ENCODE measurements at places on chromosomes 5 and 9.

DNA sequence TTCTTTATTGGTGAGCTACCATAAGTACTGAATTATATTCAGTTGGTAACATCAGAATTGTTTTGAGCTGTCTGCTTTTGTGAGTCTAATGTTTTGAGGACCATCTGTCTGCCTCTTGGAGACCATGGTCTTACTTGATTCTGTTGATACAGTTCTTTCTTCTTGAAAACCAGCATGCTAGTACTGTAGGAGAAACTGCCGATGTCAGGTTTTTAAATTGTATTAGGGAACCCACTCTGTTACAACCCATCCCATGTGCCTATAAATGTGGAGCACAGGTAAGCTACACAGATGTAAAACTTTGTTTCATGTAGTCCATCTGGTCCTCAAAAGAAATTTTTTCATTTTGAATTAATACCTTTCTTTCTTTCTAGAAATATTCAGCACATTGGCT, 103.4 kb upstream of the DMRTA1 start:
- DNase-seq: no peak

DNA sequence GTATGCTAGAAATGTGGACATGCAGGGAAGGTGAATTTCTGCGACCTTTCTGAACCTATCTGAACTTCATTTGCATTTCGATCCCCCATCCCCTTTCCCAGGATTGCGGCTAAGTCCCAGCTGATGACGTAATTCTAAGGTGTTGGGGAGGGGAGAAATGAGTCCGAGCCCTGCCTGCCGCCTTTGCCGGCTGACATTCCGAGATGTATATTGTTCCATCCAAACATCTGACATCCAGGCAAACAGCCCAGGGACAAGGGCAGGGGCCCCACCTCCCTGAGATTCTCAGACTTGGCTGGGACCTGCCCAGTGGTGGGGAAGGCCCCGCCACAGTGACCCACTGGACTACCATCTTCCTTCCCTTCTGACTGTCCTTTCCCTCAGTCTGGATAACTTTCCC, 494.6 kb downstream of the ENC1 start:
- DNase-seq: no peak

DNA sequence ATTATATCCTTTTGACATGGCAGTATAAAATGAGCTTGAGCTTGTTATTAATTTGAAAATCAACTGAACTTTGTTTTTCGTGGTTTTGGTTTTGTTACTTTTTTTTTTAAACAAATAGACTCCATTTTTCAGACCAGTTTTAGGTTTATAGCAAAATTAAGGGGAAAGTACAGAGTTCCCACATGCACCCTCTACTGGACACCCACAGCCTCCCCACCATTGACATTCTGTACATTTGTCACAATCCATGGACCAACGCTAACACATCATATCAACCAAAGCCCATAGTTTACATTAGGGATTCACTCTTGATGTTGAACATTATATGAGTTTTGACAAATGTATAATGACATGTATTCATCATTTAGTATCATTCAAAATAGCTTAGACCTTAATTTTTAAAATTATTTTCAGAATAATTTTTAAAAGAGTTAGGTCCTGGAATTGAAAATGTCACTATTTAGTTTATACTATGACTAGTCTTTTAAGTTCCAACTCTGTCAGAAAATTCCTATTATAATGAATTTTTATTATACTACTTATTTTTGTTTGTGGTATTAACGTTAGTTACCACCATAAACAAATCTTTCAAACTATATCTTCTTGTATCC, 35.3 kb upstream of the JMY start:
- peak; percentile 21 for DNase-seq

GRCh38 chr9:115250621-115251032, 132.7 kb upstream of the TNC start:
- peak; percentile 37 for DNase-seq

DNA sequence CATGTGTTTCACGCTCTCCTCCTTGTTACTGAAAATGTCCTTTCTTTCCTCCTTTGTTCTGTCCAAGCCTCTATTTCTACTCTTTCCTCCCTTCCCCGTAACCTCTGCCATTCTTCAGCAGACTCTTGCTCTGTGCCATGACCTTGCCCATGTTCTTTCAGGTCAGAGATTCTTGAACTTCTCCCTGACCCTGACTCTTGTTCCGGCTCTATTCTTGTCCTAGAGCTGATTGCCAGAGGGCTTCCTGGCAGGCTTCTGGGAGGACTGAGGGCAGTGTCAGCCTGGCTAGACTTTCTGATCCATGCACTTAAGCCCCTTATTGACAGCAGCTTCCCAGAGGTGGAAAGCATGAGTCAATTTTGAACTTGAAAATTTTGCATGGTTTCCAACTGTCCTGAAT, 174.2 kb downstream of the TMEM161B start:
- no peak for DNase-seq

DNA sequence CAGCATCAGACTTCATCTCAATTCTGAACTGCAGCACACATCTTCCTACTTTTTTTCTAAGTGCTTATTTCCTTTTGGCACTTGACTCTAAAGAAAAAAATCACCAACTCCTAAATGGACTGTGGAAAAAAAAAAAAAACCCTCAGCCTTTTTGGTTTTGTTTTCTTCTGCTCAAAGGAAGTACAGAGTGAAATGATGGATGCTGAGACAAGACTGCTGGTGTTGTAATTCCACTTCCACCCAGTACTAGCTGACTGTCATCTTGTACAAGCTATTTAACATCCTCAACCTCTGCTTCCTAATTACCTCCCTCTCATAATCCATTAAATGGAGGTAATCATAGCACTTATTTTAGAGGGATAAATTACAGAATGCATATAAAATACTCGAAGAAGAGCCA, 171.5 kb upstream of the GNA14 start:
- no peak for DNase-seq

- DNase-seq: no peak
Observed at GRCh38 chr9:137397675-137398423, 25.1 kb downstream of the EXD3 start.

GRCh38 chr5:58013542-58014258, 446.2 kb downstream of the PLK2 start:
- no peak for DNase-seq

DNA sequence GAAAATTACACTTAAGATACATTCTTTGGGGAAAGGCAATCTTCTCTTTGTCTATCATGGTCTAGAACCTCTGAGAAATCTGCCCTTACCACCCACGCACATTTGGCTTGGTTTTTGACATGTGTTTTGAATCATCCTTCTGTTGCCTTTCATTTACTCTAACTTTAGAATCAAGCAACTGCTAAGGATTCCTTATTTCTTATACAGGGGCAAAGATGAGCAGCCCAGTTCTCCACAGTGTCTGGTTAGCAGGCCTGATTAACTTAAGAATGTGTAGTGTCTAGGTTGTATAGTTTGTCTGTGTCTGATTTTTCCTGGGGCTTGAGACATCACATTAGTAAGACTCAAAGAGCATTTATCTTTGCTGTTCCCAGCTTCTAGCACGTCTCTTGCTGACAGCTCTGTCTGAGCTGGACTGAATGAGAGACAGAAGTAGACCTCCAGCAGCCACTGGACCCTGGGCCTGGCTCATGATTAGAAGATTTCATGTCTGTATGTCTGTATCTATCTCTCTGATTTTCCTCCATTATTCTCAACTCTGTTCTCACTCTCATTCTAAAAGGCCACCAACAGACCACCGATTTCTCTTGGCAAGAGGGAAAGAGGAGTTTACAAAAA, 31.8 kb upstream of the PCA3 start:
- no peak for DNase-seq

DNA sequence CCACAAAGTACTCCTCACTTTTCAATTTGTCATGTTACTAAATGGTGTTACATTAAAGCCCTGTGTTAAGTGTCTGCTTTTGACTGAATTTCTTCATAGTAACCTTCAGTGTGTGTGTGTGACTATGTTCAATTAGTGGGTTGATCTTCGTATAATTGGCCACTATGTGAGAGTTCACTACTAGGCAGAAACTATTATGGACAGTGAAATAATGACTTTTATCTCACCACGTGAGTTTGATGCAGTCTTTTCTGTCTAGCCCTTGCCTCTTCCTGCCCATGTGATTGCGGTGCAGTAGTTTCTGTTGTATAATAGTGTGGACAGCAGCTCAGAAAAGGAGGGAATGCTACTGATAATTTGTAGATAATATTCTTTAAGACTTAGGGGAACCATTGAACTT, 1.8 kb upstream of the MAML1 start:
- DNase-seq: no peak

GRCh38 chr9:98450496-98450895, 195.0 kb upstream of the TBC1D2 start:
- DNase-seq: no peak

- DNase-seq: no peak
Observed at GRCh38 chr9:127947841-127948710, 10.4 kb upstream of the DPM2 start.

GRCh38 chr5:91486638-91487037, 103.5 kb upstream of the ARRDC3 start:
- DNase-seq: peak; percentile 29

- DNase-seq: no peak
Observed at GRCh38 chr9:95815961-95816360, 59.5 kb upstream of the ERCC6L2 start.

DNA sequence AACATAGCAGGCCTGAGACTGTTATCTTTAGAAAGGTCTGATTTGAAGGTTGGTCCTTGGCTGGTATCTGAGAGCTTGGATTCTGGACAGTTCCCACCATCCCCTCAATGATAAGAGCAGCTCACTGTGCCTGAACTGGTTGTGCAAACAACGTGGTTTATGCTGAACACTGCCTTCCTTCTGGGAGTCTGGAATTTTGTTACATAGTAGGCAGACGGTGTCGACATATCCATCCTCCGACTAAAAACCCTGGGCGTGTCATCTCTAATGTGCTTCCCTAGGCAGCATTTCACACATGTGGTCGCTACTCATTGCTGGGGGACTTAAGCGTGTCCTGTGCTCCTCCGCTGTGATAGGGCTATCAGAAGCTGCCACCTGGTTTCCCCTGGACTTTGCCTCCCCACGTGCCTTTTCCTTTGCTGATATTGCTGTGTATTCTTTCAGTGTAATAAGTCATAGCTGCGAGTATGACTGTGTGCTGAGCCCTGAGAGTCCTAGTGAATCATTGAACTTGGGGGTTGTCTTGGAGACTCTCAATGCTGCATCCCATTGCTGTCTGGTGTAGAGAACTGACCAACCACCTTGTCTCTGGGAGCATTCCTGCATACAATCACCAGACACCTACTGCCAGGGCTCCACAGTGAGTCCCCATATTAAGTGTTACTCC, 119.1 kb upstream of the TBC1D2 start:
- peak; percentile 30 for DNase-seq

DNA sequence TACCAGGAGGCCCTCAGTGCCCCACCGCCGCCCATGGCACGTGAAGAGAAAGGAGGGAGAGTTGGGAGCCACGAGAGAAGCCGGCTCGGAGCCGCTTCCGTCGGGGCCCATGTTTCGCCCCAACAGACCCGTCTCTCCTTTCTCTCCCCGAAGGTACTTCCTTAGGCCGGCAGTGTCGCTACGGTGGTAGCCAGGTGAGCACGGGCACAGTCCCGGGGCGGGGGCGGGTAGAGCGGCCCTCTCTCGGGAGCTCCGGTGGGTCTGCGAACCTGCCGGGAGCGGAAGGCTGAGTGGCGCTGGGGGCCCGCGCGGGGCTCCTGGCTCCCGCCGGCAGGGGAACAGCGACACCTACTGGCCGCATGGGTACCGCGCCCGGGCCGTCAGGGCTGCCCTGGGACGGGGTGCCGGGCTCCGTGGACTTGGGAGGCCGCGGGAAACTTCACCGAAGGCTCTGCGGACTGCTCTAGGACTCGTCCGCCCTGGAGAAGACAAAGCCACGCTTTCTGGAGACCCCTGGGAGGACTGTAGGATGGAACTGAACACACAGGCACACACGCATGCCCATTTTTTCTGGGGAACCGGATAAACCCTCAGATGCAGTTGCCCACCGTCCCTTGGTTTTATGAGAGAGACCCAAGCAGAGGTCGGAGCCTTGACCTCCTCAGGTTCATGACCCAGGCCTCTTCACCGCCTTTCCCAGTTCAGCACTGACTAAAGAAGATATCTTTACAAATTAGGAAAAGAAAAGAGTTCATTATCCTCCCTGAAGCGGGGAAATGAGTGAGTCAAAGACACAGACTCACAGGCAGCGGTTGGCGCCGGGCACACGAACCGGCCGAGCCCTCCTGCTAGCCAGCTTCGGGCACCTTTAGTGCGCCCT, 202.5 kb downstream of the MEF2C start:
- peak; percentile 88 for DNase-seq

DNA sequence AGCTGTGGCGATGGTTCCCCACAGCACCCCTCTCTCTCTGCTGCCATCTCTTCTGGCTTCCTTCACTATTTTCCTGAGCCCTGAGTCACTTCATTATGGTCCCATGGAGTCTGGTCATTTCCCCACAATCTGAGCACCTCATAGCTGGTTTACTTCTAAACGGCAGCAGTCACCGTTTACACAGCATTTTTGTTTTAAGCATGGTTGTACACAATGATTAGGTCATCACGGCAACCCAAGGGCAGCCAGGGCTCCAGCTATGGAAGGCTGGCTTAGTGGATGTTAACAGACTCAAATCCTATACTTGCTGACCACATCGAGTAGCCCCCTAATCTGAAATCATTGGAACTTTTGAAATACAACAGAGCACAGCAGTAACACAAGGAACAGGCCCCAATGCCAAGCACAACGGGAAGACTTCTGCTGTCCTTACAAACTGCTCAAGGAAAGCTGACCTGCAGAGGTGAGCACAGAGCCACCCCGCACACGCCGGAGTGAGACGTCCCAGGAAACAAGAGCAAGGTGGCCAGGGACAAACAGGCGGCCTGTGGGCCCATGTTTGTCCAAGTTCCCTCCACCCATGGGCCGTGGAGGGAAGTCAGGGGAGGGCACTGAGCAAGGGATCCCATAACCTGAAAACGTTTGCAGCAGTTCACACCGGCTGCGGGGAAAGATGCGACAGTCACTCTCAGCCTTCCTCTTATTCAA, 22.9 kb downstream of the CAMSAP1 start:
- no peak for DNase-seq

- no peak for DNase-seq
Observed at GRCh38 chr5:170293273-170293672, 4.3 kb downstream of the LCP2 start.

DNA sequence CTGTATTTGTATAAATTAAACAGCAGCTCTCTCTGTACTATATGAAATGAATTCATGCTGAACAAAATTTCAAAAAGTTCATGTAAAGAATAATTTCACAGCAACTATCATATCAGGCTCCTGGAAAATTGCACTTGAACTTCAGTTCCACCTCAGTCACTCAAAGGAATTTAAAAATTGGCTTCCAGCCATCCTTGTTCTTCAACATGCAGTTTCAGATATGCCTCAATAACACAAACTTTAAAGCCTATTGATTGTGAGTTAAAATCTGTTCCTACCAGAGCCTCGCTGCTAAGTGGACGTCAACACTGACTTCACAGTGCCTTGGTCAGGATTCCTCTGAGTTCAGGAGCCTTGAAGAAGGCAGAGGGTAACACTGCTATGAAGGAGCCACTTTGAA, 418.7 kb upstream of the WWC1 start:
- DNase-seq: no peak

GRCh38 chr9:6079386-6079785, 64.0 kb upstream of the RANBP6 start:
- DNase-seq: no peak
